T-helper 22 cell (primary cell): ENCODE measurements at places on chromosomes 12 and 14.

DNA sequence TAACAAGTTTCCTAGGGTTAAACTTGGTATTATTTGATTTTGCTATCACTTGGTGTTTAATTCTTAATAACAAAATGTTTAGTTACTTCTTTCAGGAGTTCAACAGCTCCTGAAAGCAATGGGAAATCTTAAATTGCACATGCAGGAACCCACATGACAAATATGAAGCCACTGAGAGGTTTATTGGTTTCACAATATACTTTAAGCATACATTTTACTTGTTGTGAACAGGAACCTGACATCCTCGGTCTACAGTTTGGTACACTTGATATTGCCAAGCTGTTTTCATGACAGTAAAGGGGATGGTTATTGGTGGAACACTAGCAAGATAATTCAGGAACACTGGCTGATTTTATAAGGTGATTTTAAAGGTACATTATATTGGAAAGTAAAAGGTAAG is 46.2 kb downstream of the SLC38A1 start:
- DNase-seq: no peak

- DNase-seq: peak; percentile 53
Measured at GRCh38 chr14:61472011-61472672, 150.8 kb downstream of the PRKCH start.

DNA sequence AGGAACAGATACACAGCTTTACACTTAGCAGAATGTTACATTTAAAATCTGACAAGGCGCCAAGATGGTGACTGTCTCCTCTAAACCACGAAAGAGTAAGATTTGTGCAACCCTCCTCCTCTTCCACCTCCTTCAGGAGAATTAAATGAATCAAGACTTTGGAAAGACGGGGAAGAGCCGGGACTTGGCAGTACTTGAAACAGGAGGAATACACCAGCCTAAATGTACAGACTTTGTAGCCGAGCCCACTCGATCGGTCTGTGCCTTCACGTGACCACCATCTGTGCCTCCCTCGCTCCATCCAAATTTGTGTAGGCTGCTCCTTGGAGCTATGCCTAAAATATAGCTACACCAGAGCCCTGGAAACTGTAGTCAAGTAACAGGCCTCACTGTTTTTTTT is 38.3 kb downstream of the SSPN start:
- no peak for DNase-seq

DNA sequence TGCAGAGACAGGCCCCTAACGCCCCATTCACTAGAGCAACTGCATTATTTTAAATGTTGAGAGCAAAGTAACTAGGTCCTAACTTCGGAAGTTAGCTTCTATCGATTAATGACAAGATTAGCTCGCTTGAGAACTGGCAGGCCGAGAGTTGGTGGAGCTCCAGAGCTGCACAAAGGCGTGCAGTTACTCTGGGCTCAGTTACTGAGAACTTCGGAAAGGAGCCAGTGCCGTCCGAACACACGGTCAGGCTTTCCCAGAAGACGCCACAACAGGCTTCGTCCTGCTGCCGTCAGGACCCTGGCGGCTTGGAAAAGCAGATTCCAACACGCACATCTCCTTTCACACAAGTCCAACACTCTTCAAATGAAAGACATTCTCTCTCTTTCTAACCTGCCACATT is 45.4 kb upstream of the TESC start:
- DNase-seq: no peak

GRCh38 chr12:66984962-66985361 is 284.2 kb upstream of the CAND1 start:
- no peak for DNase-seq

GRCh38 chr12:92395322-92395721 is 249.7 kb upstream of the BTG1 start:
- no peak for DNase-seq

DNA sequence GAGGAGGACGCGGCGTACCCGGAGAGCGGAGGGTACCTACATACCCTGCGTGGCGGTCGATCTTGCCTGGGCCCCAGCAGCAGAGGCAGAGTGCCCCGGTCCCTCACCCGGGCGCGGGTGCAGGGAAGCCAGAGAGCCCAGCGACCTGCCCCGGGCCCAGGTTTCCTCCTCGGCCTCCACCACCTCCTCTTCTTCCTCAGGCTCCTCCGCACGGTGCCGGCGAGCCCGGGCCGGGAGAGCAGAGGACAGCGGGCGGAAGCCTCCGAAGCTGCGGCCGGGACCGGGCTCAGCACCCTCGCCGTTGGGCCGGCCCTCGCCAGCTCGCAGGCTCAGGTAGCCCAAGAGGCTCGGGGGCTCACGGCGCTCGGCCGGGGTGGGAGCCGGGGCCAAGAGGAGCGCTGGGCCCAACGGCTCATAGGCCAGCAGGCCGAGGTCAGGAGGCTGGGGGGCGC is 6.6 kb downstream of the ZNF219 start:
- no peak for DNase-seq

DNA sequence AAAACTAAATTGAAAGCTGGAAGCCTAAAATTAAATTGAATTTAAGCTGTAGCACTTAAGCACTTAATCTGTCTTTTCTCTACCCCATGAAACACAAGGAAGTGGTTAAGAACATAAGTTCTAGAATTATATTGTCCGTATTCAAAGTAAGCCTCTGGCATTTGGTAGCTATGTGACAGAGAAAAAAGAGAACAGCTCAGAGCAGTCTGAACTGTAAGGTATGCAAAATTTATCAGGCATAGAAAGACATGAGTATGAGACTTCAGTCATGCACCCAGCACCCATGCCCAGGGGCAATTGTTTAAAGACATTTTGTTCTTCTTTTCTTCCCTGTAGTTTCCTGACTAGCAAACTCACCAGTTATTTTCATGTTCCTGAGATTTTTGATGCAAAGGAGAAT is 116.7 kb downstream of the KCNMB4 start:
- no peak for DNase-seq

GRCh38 chr12:41531147-41531829 is 343.2 kb downstream of the PDZRN4 start:
- no peak for DNase-seq

- DNase-seq: no peak
Measured at GRCh38 chr12:55008944-55009585, 10.7 kb upstream of the NEUROD4 start.

DNA sequence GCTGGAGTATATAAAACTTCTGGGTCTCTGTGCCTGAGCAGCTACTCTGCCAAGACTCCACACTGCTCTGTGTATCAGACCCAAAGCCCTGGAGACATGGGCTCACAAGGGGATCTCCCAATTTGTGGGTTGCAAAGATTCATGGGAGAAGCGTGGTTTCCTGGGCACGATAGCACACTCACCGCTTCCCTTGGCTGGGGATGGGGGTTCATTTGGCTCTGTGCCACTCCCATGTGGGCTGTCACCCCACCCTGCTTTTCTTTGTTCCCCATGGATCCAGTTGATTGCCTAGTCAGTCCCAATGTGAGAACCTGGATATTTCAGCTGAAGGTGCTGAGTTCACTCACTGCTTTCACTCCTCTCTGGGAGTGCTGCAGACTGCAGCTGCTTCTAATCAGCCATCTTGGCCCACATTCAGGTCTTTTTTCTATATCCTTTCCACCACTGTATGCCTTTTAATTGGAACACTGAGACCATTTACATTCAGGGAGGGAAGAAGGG is 40.0 kb upstream of the PCNX4 start:
- no peak for DNase-seq

DNA sequence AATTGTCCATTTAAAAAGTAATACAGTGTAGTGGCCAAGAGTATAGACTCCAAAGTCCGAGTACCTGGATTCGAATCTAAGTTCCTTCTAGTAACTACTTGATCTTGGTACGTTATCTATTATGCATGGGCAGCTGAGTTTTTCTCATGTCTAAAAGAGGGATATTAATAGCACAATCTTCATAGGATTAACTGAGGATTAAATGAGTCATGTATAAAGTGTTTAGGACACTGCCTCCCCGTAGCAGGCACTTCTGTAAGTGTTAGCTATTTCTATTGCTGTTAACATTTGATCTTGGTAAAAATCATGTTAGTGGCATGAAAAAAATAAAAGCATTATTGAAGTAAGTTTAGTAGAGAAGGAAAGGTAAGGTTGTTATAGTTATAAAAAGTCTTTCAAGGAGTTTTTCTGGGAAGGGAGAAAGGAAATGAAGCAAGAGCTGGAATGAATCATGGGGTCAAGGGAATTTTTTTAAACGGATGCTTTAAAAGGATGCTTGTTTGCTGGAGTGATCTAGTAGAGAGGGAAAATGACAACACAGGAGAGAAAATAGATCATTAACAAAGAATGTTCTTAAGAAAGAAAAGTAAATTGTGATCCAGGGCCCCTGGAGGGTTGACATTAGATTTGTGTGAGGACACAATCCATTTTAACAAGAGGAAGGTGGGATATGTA is 502.2 kb upstream of the USP15 start:
- no peak for DNase-seq
